ENCODE measurements at places on chromosomes 12 and 14.

DNA sequence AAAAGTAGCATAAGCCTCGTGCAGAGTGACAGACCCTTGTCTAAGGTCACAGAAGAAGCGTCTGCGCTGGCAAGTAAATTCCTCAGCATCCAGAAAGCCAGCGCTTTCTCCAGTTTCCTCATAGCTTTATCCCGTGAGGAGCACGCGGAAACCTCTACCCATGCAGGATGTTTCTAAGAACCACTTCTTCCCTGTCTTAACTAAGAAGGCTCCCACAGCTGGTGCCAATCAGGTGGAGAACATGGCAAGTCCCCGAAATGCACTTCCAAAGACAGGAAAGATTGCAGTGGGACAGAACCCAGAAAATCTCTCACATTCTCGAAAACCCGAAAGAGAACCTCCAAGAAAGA is 968 bp upstream of the ARID4A start:
- no peak for DNase-seq

- no peak for DNase-seq
Measured at GRCh38 chr12:46390881-46391280, 18.3 kb upstream of the SLC38A2 start.

GRCh38 chr14:68327231-68327630 is 465.6 kb downstream of the ZFP36L1 start:
- no peak for DNase-seq

GRCh38 chr14:75542588-75543091 is 20.4 kb downstream of the BATF start:
- peak; percentile 45 for DNase-seq

GRCh38 chr14:94051115-94051514 is 25.0 kb downstream of the OTUB2 start:
- no peak for DNase-seq

DNA sequence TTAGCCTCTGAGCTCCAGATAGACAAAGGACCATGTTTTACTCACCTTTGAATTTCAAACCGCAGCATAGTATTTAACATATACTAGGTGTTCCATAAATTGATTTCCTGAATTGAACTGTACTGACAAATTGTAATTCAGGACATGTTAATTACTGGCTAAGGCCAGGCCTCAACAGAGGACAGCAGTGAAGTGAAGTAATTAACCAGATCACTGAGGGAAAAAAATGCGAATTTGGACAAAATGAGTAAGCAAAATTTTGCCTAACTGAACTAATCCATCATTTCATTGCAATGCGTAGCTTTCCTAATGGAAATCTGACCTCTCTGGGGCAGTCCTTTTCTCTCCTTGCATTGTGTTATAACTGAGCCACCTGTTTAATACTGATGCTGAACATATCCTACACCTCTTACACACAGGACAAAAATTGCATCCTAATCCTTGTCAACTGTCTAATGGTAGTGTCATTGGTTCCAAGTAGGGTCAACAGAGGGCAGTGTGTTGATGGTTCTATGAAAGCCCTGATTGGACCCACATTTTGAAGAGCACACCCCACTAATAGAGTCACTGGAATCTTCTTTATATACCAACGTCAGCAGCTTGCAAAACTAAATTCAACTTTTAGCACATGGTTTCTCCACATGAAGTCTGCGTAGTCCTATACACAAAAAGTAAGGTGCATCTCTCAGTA is 148.4 kb downstream of the SLC25A21 start:
- DNase-seq = no peak

DNA sequence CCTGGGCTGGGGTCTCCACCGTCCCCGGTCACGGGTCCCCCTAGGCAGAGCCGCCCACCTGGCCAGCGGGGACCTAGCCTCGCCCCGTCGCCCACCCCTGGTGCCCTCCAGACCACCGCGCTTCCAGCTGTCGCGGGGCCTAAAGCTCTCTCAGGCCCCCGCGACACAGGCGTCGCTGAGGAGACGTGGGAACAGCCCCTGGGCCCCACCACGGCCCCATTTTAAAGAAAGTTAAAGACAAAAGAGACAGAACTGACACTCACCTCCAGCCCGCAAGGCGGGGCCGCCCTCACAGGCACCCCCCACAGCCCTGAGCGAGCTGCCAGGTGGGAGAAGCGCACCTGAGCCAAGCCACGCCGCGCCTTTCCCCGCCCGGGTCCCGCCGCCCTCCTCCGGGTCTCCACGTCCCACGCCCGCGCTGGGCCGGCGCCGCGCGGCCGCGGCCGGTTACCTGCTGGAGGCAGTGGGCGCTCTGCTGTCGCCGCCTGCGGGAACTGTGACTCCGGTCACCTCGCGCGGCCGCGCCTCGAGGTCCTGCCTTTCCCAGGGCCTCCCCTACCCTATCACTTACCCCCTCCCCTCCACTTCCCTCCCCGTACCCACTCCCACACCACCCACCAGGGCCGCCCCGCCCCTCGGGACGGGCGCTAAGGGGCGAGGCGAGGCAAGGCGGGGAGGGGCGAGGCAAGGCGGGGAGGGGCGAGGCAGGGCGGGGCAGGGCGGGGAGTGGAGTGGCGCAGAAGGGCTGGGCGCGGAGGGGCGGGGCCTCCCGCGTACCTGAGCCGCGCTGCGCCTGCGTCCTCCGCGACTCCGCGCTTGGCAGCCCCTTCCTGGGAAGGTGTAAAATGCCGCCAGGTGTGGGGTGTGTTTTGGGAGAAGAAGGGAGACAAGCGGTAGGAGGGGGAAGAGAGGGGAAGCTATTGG is 31.2 kb downstream of the TC2N start:
- peak; percentile 46 for DNase-seq

GRCh38 chr12:113464452-113464775 is 7.3 kb downstream of the LHX5 start:
- no peak for DNase-seq

GRCh38 chr12:109775172-109775881 is 57.9 kb downstream of the TRPV4 start:
- peak; percentile 39 for DNase-seq

- no peak for DNase-seq
Measured at GRCh38 chr12:55743406-55744339, 751 bp downstream of the GDF11 start.

DNA sequence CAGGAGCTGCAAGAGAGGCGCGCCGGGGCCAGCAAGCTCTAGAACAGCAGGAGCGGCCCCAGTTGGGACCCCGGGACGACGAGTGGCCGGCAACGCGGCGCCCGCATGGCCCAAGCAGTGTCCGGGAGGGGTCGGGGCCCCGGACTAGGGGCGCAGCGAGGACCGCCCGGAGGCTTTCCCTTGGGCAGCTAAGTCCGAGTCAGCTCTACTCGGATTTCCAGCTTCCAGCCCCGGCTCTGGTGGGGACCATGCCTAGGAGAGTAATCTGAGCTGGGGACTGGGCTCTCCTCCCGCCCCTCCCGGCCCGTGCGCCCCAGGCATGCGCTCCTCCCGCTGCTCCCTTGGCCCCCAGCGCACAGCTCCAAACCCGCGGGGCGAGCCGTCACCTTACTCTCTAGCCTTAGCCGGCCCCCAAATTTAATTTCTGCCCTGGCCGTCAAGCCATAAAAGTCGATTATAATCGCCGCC is 41.6 kb upstream of the CAPRIN2 start:
- DNase-seq = no peak

GRCh38 chr14:101077481-101078074 is 174.1 kb upstream of the RTL1 start:
- DNase-seq = no peak

DNA sequence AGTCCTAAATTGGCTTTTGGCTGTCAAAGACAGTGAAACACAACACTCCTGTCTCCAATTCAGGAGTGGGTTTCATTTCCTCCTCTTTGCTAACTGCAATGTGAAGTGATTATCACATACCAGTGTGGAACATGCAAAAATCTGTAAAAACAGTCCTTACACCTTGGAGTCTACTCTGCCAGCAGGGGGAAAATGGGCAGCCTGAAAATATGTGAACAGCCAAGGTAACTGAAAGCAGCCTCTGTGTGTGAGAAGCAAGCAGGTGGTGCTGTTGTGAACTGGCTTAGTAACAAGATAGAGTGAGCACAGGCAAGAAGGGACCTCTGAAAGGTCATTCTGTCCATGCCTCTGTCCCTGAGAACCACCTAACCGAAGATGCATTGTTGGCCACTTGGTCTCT is 6.0 kb downstream of the PRMT8 start:
- no peak for DNase-seq

- no peak for DNase-seq
Measured at GRCh38 chr14:69481815-69482568, 2.5 kb upstream of the PLEKHD1 start.

DNA sequence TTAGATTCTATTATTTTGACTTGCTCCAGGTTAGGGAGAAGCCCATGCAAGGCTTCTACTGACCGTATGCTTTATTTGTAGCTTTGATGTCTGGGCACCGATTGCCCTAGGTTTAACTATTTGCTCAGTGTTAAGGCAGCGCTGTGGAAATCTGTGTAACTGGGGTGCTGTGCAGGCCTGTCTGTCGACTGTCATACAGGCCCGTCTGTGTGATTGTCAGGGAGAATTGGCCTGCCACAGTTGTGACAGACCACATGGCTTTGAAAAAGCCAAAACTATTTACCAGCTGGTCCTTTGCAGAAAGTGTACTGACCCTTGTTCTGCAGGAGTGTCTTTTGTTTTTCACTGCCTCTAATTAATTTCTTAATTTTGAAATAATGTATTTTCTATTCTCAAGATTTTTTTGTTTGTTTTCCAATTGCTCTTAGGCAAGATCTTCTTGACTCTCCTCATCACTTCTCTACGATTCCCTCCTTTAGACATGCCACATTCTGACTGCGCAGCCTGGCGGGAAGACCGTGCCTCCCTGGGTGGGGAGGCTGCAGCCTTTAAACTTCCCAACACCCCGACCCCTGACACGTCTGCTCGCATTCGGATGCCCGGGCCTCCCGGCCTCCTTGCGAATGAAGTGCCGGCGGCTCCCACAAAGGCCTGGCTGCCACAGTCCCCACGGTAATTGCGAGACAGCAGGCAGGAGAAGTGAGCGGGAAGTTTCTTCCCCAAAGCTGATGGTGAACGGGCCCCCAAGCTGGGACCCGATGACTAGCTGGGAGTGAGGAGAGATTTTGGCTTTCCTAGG is 99.0 kb upstream of the EVL start:
- DNase-seq = no peak

- DNase-seq = no peak
Measured at GRCh38 chr12:12938541-12938940, 13.4 kb downstream of the GPRC5D start.

DNA sequence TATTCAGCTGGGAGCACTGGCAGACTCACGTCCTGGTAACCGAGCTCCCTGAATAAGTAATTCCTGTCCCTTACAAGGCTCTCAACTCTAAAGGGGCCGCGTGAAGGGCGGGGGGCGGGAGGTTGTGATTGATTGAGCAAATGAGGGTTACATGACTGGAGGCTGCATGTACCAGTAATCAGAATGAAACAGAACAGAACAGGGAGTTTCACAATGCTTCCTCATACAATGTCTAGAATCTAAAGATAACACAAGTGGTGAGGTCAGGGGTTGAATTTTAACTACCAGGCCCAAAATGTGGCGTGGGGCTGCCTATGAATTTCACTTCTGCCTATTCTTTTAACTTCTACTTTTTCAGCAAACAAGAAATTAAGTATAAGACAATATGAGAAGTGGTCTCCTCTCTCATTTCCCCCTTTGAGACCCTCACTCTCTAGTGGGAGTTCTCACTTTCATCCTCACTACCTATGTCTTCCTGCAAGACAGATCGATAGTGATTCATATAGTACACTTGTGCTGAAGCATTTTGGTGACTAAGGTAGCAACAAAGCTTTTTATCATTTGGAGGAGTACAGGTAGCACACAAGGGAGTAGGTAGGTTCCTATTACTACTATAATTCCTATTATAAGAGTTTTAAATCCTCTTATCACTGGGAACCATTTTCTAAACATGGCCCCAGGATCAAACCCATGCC is 239.8 kb downstream of the KTN1 start:
- no peak for DNase-seq

- DNase-seq = no peak
Measured at GRCh38 chr14:80388980-80389711, 177.8 kb upstream of the DIO2 start.

DNA sequence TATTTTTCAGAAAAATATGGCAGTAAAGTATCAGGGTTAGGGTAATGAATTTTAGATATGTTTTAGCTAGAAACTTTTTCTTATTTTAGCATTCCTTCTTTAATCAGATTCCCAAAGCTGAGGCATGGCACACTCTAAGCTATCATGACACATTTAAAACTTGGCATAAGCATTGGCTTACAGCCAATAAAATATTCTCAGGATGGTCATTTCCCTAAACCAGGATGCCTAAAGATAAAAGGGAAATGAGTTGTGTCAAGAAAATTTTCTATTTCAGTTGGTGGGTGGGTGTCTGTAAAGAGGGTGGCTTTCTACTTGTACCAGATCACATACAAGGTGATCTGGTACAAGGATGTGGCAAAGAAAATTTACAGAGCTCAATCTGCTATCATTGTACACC is 47.8 kb downstream of the PEBP1 start:
- DNase-seq = no peak

GRCh38 chr12:15928346-15928745 is 17.2 kb downstream of the DERA start:
- DNase-seq = no peak

DNA sequence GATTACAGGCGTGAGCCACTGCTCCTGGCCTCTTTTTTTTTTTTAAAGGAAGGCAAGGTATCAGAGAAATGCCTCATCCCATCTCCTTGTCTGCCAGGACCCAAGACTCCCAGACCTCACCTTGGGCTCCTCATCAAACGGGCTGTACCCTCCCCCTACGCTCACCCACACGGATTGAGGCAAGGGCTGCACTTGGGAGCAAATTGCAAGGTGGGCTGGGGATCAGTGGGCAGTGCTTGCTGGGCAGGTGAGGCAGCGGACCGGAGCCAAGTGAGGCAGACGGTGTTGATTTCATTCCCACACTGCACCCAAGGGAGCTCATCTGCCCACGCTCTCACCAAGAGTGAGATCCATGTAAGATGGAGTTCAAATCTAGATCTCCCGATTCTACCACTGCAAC is 41.0 kb upstream of the DICER1 start:
- no peak for DNase-seq

DNA sequence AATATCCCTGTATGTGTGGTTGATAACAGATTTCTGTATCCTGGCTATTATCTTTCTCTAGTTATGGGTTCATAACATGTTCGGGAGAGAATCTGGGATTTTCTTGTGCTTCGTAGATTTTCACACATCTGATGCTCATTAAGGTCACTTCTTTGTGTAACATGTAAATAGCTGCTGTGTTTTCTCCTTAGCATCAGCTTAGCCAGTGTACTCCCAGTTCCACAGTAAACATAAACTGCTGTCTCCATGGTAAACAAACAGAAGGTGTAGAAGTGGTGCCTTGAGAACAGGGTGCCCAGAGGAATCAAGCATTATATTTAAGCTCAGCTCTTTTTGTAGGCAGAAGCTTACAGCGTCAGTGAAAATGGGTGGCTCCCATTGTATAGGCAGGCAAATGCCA is 88.0 kb downstream of the ANO6 start:
- DNase-seq = no peak

- DNase-seq = no peak
Measured at GRCh38 chr12:112677050-112677765, 114.3 kb upstream of the RPH3A start.
